ENCODE measurements at places on chromosomes 1 and 21.
A peak's percentile ranks its signal among the peaks of the same experiment; 100 is the strongest.

GRCh38 chr1:234691567-234691966 is 81.6 kb upstream of the IRF2BP2 start:
- no peak for DNase-seq

GRCh38 chr21:31604591-31605190 is 54.8 kb upstream of the SOD1 start:
- peak; percentile 77 for DNase-seq

GRCh38 chr1:116203181-116203723 is 92.1 kb downstream of the MAB21L3 start:
- DNase-seq = no peak

- DNase-seq = no peak
These were observed 516.6 kb downstream of the SMYD3 start for GRCh38 chr1:245990315-245991022.

DNA sequence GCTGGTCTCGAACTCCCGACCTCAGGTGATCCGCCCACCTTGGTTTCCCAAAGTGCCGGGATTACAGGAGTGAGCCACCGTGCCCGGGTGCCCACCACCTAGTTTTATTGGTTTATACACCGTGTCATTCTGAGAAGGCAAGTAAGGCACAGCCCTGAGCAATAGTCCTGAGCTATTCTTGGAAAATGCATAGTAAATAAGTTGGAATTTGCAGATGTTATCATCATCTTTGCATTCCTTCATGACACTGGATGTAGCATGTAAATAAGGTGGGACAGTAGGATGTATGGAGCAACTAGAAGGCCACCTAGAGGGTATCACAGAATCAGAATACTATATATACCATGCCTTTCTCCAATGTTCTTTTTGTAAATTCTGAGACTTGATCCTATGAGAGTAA is 11.0 kb downstream of the TOR1AIP2 start:
- DNase-seq = no peak

DNA sequence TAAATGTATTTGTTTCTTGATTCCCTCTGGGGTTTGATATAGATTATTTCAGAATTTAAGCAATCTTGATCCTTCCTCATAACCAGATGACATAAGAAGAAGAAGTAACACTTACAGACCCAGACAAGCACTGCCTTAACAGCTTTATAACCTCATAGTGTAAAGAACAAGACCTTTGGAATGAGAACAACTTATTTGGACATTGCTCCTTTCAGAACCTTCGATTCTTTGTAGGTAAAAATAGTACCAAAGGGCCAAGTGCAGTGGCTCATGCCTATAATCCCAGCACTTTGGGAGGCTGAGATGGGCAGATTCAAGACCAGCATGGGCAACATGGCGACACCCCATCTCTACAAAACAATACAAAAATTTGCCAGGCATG is 15.0 kb downstream of the TM2D1 start:
- no peak for DNase-seq

- peak; percentile 26 for DNase-seq
These were observed 26.4 kb upstream of the EEIG2 start for GRCh38 chr1:108533351-108534083.

GRCh38 chr1:171115280-171115897 is 24.7 kb downstream of the FMO3 start:
- no peak for DNase-seq

DNA sequence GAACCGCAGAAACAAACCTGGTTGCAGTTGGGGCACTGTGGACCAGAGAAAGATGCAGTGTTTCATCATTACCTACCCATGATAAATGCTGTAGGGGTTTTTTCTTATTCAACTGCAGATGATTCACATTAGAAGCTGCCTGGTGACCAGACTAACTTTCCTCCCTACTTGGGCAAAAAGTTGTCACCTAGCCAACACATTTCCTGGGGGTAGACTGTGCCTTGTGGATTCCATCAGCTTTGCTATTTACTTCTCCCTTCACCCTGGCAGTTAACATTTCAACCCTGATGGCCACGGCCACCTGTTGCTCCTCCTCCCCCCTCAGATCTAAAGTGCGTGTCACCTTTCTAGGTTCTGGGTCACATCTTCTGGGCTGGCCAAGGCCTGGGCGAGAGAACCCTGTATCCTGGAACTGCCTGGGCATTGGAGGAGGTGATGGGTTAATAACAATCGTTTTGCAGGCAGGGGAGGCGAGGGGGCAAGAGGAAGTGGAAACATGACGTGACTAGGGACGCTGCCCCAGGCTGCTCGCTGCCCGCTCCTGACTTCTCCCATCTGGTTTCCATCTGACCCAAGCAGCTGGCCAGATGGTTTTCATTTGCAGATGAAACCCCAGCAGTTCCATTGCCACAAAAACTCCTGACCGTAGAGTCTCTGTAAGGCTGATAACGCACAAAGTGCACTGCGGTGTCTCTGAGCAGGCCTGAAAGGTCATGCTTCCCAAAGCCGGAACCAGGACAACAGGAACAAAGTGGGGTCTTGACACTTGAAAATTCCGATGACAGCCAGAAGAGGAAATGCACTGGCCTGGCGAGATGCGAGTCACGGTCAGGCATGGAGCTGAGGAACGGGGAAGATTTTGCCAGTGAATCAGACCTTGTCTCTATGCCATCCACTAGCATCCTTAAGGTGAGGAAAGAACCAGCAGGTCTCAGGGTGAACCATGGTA is 36.6 kb downstream of the CAPZB start:
- DNase-seq = peak; percentile 46

GRCh38 chr1:196355206-196355786 is 252.9 kb downstream of the KCNT2 start:
- no peak for DNase-seq
